ENCODE measurements at places on chromosomes 16 and 17. TPM values are rescaled to one million over a fixed set of nuclear protein-coding genes. Genes with fewer than 3 reads are reported as not detected.

- DNase-seq: no peak
Observed at GRCh38 chr17:18944646-18945045, 7.3 kb upstream of the SLC5A10 start.

CMTM2 gene
- total RNA-seq: 0.33 TPM

DNA sequence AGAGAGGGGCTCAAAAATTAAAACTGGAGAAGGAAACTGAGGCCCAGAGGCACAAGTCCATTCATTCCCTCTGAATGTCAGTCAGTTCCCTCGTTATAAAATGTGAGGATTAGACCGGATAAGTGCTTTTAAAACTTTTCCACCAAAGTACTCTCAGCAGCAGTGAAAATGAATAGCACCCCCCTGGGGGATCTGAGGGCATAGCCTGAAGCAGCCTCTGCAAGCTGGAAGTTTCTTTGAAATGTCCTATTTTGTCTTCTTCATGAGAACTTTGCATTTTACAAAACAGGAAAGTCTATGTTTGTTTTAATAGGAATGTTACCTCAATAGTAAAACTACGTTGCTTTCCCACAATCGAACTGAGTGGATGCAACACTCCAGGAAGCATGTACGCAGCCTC is 273.0 kb downstream of the CEP112 start:
- DNase-seq: no peak

- DNase-seq: no peak
Observed at GRCh38 chr17:34671191-34671590, 91.8 kb downstream of the TMEM132E start.

DNA sequence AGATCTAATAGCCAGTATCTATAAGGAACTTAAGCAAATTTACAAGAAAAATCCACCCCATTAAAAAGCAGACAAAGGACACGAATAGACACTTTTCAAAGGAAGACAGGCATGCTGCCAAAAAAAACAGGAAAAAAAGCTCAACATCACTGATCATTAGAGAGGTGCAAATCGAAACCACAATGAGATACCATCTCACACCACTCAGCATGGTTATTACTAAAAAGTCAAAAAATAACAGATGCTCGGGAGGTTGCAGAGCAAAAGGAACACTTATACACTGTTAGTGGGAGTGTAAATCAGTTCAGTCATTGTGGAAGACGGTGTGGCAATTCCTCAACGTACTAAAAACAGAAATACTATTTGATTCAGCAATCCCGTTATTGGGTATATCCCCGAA is 9.6 kb downstream of the STX8 start:
- DNase-seq: no peak

DNA sequence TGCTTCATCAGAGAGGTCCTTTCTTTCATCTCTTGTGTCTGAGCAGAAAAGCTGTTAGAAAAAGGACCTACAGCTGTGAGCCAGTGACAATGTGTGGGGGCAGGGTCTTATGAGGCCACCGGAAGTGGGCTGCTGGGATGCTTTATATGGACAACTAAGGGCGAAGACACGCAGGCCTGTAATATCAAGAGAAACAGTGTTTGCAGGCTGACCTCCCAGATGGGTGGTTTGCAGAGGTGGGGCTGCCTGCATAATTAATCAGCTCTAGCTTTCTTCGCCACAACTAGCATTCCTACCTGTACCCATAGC is 30.4 kb upstream of the SALL1 start:
- DNase-seq: no peak

COX11 gene
- 67.4 TPM for total RNA-seq

GRCh38 chr17:2745317-2746037 is 4.0 kb downstream of the CCDC92B start:
- no peak for DNase-seq

DNA sequence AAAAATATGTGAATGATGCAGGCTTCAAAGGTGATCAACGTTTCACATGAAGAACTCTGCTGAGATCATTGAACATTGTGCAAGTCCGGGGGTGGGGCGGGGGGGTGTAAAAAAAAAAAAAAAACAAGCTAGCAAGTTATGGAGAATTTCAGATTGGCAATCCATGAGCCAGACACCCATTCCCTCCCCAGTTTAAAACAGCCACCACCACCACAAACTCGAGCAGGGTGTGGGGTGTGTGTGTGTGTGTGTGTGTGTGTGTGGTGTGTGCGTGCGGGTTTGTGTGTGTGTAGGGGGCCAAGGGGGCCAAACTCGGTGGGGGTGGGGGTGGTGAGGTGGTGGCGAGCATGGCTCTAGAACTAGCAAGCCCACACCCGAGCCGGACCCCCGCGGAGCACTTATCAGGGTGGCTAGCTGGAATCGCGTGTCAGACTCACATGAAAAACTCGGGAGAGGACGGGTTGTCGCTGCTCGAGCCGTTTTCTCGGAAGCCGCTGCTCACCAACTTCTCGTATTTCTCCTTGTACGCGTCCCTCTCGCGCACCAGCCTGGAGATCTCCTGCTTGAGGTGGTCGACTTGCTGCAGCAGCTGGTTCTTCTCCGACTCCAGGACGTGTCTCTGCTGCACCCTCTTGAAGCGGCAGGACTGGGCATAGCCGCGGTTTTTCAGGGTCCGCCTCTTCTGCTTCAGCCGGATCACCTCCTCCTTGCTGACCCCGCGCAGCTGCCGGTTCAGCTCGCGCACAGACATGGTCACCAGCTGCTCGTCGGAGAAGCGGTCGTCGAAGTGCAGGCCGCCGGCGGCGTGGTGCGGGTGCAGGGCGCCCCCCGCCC is 2.0 kb downstream of the MAF start:
- DNase-seq: peak; percentile 83

PIMREG gene
- not detected for total RNA-seq

Data from sigmoid colon (tissue), 7 donors.